ENCODE measurements at places on chromosomes 6 and 20.

DNA sequence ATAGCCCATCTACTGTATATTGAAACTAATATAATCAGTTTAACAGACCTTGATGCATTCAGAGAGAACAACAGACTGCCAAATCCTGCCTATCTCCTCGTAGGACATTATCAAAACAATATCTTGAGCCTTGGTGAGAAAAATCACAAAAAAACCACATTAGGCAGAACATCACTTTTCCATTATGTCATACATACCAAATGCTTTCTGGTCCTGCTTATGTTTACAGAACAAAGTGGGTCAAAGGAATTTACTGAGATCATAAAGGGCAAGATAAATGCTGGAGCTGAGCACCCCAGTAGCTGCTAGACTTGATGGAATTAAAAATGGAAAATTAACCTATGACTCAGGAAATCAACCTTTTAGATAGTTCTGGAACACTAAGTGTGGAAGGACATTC, 195.3 kb upstream of the KCNK16 start:
- DNase-seq = no peak

GRCh38 chr20:25025091-25025861, 32.7 kb downstream of the ACSS1 start:
- DNase-seq = no peak

DNA sequence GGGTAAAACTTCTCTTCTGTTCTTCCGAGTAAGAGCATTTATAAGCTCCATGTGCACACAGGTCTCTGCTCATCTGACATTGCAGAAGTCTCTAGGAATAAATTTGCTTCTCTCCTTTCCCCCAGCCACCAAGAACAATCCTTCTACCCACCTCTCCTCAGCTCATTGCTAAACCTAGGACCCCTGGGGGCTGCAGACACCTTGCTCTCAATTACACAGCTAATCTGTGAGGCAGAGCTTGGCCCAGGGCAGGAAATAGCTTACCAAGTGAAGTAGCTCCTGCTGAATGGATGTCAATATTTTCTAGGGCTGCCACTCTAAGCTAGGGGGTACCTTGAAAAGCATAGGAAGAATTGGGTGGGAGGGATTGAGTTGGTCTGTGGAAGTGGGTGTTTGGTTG, 44.0 kb downstream of the EIF2S2 start:
- DNase-seq = no peak

GRCh38 chr6:41836022-41836659, 48.6 kb downstream of the TOMM6 start:
- DNase-seq = no peak

DNA sequence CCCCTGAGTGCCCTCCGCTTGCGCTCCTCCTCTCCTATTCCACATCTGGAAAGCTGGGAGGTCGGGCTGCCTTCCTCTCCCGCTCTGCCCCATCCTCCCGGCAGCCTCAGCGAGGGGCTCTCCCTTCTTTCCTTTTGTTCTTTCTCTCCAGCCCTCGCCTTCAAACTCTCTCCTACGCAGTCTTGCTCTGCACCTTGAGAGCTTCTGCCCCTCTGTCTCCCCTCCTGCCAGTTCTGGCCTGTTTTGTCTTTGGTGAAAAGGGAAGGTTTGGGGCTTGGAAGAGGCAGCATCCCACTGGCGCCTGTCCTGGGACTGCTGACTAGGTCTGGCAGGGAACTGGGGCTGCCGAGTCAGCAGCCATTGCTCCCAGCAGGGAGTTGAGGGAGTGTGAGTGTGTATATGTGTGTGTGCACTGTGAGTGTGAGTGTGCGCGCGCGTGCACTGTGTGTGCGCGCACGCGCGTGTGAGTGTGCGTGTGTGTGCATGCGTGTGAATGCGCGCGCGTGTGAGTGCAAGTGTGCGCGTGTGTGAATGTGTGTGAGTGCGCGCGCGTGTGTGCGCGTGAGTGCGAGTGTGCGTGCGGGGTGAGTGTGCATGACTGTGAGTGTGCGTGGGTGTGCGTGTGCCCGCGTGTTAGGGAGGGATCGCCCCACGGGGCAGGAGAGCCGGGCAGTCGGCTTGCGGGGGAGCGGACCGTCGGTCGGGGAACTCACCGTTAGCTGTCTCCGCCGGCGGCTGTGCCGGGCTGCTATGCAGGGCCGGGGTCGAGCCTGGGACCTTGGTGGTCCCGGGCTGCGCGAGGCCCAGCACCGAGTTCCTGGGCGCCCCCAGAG, 523 bp downstream of the CPXM1 start:
- no peak for DNase-seq

DNA sequence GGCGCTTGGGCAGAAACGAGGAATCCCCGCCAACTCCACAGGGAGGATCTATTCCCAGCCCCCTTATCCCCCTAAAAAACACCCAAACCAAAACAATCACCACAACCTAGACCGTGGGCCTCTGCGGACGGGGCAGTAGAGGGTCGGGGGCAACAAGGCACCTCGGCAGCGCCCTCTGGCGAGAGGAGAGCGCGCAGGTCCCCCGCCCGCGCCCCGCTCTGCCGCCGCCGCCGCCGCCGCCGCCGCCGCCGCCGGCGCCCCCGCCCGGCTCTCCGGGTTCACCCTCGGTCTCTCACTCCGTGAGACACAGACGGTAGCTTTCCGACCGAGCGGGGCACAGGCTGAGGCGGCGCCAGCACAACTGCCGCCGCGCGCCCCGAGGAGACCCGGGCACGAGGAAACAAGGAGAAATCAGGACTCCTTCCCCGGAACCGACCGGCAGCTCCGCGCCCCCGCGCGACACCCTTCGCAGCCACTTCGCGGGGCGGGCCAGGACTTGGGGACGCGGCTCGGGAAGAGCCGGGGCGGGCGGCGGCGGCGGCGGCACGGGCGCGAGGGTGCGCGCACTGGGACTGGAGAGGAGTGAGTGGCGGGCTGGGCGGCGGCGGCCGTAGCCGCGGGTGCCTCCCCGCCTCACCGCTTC, at the start of gene SLC35F1:
TSS of gene SLC35F1 (plus strand) at position 307 of the 643 bp plus-strand sequence.
- DNase-seq = no peak

DNA sequence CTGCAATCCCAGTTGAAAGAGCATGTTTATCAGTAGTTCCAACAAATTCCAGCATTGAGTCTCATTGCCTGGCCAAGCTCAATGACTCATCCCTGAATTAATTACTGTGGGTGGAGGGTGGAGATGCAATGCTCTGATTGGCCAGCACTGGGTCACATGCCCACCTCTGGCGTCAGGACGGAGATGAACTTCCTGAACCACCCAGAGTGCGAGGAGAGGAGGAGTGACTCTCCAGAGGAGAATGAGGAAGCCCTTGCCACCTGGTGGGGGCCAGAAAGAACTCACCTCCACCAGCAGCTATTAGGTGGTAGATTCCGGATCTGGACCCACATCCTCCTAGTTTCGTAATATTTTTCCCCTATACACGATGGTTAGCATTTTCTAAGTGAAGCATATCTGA, 283.9 kb downstream of the TBC1D7 start:
- no peak for DNase-seq

- DNase-seq = no peak
These were observed 321.6 kb upstream of the QKI start for GRCh38 chr6:163092876-163093275.

DNA sequence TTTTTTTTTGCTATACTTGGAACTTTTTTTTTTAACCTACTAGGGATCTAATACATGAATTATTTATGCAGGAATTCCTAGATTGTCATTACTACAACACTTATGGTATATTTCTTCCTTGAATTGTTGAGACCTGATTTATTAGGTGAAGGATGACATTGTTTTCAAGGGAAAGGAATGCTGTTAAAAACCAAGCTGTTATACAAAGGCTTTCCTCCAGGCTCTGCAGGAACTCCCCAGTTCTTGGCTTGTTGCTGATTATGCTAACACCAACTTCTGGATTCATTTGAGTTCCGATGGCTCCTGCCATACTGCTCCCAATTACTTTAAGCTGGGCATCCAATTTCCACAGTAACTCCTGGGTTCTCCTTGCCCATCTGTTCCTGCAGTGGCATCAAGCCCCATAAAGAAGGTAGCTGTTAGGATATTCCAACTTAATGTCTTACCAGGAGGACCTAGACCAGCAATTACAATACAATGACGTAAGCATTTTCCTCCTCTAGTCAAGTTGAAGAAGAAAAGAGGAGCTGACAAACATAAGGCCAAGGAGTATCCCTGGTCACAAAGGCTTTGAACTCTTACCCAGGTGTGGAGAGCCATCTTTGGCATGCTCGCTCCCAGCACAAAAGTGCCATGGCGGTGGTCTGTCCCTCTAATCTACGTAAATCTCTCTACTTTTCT, 215.9 kb upstream of the AGPAT4 start:
- DNase-seq = no peak

DNA sequence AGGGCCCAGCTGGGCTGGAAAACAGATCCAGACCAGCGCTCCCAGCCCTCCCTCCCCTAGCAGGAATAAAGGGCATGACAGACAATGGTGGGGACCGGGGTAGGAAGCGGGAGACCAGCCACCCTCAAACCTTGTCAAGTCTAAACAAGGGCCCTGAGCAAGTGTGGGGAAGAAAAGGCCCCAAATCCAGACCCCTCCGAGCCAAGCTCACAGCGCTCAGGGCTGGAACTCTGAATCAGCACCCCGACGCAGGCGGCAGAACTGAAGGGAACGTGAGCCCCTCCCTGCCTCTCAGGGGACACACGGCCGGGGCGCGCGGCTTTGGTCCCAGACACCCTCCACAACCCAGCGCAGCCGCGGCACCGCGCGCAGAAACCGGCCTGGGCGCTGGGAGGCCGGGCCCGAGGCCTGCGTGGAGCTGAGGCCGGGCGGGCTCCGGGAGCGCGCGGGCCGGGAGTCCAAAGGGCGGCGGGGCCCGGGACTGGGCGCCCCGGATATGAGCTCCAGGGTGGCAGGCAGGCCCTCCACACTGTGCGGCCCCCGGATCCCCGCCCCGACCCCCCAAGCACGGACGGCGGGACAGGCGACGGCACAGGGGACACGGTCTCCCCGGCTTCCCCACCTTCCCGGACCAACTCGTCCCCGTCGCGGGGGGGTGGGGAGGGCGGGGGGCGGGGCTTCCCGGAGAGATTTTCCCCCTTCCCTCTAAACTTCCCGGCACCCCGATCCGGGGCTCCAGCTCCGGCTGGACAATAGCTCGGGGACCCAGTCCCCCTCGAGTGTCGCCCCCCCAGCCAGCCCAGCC, 641 bp downstream of the TEAD3 start:
- DNase-seq = no peak

- no peak for DNase-seq
These were observed 15.7 kb upstream of the FAM83C start for GRCh38 chr20:35307666-35308653.

DNA sequence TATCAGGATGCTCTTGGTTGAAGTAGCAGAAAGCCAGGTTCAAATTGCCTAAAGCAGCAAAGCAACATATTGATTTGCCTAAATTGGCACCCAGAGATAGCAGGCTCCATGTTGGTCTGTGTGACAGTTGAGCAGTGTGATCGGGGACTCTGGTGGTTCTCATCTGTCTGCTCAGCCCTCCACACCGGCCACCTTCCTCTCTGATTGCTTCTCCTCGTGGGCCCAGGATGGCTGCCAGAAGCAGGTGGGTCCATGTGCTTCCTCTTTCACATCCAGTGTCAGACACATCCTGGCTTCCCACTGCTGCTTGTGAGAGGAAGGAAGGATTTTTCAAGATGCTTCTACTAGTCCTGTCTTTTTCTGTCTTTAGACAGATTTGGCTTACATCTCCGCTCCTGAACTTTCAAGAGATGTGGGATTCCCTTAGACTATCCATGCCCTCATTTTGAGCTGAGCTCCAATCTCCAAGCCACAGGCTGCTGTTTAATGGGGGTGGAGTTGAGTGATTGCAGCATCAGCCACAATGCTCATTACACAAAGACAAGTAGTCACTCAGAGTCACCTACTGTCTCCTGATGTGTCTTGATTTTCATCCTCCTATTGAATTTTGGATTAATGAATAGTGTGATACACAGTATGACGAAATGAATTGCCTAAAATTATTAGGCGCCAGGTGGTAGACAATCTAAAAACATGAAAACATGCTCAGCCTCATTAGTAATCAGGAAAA, 122.2 kb downstream of the ZDHHC14 start:
- DNase-seq = no peak

GRCh38 chr20:32858701-32859372, at the start of gene EFCAB8:
EFCAB8 (plus strand) TSS chr20:32858923; CDS start chr20:32863793, 4,870 bp downstream.
- no peak for DNase-seq
